ENCODE measurements at places on chromosomes 4 and X.

- no peak for DNase-seq
Measured at GRCh38 chr4:128521156-128521555, 233.5 kb upstream of the PGRMC2 start.

- DNase-seq: no peak
Measured at GRCh38 chrX:17913801-17914200, 52.7 kb upstream of the RAI2 start.

DNA sequence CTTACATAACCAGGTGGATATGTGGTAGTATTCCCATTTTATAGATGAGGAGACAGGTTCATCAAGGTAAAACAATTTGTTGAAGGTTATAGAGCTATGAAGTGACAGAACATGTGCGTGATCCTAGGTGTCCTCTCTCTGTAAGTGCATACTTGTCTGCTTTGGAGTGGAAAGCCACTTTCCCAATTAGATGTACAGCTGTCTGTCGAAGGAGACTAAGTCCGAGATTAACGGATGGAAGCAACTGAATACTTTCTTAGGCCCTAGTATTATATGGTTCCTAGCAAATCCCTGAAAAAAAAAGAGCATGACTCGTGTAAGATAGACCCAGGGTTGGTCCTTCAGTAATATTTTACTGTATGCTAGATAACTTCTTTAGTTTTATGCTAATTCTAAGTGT is 19.7 kb downstream of the TMEM131L start:
- DNase-seq: no peak

- DNase-seq: no peak
Measured at GRCh38 chr4:169664615-169665014, 44.2 kb downstream of the CLCN3 start.

- no peak for DNase-seq
Measured at GRCh38 chrX:135931644-135932487, 38.4 kb downstream of the SAGE1 start.

DNA sequence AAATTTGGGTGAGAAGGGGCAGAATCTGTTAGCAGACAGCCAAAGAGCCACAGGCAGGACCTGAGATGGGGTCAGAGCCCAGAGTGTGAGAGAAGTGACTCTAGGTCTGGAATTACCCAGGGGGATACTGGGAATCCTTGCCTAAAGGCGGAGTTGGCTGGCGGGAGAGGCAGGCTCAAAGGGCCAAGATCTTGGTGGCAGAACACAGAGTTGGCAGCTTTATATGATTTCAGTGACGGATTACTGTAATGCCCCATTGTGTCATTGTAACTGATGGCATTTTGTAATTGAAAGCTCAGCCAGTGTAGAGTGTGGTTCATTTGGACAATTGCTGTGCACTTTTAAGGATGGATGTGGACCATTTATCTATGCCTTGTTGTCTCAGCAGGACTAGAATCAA is 77.3 kb downstream of the SMIM20 start:
- no peak for DNase-seq

All from right kidney (tissue), 9 donors.